ENCODE measurements at places on chromosomes 16 and 17. TPM values are rescaled to one million over a fixed set of nuclear protein-coding genes. Genes with fewer than 3 reads are reported as not detected.
A peak's percentile ranks its signal among the peaks of the same experiment; 100 is the strongest.

DNA sequence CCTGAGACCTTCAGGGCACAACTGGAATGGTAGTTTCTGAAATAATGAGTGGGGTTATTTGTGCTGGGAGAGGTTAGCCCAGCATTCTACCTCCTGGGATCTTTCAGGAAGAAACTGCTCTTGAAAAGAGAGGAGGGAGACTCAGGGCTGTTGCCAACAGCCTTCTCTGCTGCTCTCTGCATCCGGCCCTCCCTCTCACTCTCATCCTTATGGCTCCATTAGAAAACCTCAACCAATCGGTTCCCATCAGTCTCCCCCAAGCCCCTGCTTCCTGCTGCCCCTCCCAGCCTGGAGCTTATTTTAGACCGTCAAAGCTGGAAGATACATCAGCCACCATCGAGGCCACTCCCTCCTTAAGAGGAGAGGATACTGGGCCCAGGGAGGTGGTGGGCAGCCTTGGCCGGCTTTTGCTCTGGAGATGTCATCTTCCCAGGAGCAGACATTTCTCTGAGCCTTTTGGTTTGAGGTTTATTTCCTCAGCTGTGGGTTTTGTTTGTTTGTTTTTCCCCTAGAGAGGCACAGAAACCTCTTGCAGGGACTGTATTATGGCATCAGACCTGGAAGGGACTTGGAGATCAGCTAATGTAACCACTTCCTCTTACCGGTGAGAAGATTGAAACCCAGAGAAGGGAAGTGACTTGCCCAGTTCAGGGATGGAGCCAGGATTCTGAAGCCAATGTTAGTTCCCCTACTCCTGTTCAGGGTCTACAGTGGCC lies 2.7 kb downstream of the MPRIP start:
- DNase-seq: peak; percentile 89

DNA sequence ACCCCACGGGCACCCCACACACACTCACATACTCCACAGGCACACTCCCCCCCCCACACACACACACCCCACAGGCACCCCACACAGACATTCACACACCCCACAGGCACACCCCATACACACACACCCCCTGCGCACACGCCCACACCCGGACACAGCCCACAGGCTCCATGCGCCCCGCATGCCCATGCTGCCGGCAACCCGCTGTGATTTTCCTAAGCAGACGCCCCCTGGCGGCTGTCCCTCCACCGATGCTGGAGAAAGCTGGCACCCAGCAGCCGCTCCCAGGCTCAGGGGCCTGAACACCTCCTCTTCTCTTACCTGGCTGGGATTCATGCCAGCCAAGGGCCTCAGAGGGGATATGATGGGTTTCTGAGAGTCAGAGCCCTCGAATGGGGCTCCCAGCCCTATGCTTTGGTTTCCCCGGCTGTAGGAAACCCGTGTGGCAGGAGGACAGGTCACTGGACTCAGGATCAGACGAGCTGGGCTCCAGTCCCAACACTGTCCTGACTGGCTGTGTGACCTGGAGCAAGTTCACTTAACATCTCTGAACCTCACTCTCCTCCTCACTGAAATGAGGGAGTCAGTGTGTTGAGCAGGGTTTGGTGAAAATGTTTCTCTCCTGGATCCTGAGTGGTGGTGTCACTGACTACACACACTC lies 19.6 kb upstream of the TNFRSF13B start:
- DNase-seq: peak; percentile 57

The DPEP2 gene
- total RNA-seq: not detected

DNA sequence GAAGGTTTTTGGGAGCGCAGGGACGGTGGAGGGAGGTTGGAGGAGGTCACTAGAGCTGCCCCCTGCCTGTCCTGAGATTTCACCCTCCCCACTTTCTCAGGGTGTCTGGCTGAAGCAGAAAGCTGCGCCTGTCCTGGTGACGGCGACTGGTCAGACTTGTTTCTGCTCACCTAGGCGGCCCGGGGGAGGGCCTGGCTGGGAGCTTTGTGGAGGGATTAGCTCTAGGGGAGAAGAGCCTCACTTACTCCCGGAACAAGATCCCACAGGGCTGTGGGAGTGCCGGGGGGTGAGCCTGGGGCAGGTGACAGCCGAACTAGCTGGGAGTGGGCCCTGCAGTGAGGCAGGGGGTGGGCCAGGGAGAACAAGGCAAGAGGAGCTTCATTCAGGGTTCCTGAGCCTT lies 11.5 kb downstream of the NHERF1 start:
- no peak for DNase-seq

GRCh38 chr17:10859051-10859450 lies 21.2 kb upstream of the PIRT start:
- DNase-seq: no peak

DNA sequence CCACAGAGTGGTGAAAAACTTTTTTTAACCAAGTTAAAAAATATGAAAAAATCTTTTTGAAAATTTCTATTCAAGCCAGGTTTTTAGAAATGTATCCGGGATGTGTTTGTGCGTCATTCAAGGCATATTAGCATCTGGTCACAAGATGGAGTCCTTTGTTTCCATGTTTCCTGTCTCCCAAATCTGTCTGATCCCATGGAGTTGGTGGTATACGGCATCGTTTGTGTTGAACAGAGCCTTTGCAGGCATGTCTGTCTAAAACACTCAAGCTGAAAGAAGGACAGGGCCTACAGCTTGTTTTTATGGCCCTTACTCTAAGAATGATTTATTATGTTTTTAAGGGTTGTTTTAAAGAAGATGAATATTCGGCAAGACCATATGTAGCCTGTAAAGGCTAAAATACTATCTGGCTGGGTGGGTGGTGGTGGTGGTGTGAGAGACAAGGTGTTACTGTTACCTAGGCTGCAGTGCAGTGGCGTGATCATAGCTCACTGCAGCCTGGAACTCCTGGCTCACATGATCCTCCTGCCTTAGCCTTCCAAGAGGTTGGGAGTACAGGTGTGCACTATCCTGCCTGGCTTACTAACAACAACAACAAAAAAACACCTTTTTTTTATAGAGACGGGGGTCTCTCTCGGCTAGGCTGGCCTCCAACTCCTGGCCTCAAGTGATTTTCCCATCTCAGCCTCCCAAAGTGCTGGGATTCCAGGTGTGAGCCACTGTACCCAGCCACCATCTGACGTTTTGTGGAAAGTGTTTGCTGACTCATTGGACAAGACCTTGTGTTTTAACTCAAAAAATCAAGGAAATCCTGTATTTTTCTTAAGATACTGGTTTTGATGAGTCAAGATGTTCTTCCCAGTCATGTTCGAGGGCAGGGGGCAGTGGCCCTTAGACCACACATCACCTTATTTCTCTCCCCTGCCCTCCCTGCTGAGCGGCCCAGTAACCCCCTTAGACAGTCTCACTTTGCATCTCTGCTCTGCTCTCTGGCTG lies 52.2 kb downstream of the NDE1 start:
- DNase-seq: peak; percentile 28

Measured in LHCN-M2 (cell line).